H1 (cell line): ENCODE measurements at places on chromosomes 12 and 14. TPM values are rescaled to one million over a fixed set of nuclear protein-coding genes. Genes with fewer than 3 reads are reported as not detected.

WNK1 gene
- polyA plus RNA-seq = 65.6 and 88.2 TPM in 2 replicates

OR6C2 gene
- not detected in 2 replicates for polyA plus RNA-seq

POTEG gene
- not detected in 2 replicates for polyA plus RNA-seq

CLBA1 gene
- 1.6 and 2.3 TPM in 2 replicates for polyA plus RNA-seq

FSCB gene
- polyA plus RNA-seq = not detected in 2 replicates

SLC2A14 gene
- 10.1 and 11.1 TPM in 2 replicates for polyA plus RNA-seq

GPR135 gene
- polyA plus RNA-seq = 0.48 and 0.66 TPM in 2 replicates

ASB2 gene
- polyA plus RNA-seq = 2.1 and 3.2 TPM in 2 replicates

CMKLR1 gene
- polyA plus RNA-seq = 2.8 and 2.9 TPM in 2 replicates

CPSF6 gene
- 92.7 and 98.7 TPM in 2 replicates for polyA plus RNA-seq

C1QL4 gene
- polyA plus RNA-seq = 0.63 and 0.77 TPM in 2 replicates

NPFF gene
- not detected in 2 replicates for polyA plus RNA-seq

FZD10 gene
- 0.11 and 0.36 TPM in 2 replicates for polyA plus RNA-seq

POLE2 gene
- polyA plus RNA-seq = 24.5 and 41.7 TPM in 2 replicates

CCDC88C gene
- 10.3 and 19.5 TPM in 2 replicates for polyA plus RNA-seq

DNA sequence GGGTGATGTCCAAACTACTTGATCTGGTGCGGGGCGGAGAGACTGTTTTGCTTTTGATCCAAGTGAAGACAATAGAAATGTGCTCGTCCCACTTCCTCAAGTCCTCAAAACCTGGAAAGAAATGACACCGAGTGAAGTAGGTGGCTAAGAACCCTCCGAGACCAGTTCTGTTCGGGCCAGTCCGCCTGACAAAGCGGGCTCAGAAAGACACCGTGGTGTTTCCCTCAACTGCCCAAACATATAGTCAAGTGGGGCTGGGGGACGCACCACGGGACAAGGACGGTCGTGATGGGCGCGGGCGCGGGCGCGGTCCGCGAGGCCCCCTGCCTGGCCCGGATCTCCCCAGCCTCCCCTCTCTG lies 1.6 kb downstream of the PHLDA1 start:
- DNase-seq = no peak

GRCh38 chr12:30026621-30027234 lies 243.0 kb upstream of the TMTC1 start:
- DNase-seq = no peak

- DNase-seq = peak; percentile 62
Observed at GRCh38 chr12:113591480-113591974, 119.9 kb upstream of the LHX5 start.

DNA sequence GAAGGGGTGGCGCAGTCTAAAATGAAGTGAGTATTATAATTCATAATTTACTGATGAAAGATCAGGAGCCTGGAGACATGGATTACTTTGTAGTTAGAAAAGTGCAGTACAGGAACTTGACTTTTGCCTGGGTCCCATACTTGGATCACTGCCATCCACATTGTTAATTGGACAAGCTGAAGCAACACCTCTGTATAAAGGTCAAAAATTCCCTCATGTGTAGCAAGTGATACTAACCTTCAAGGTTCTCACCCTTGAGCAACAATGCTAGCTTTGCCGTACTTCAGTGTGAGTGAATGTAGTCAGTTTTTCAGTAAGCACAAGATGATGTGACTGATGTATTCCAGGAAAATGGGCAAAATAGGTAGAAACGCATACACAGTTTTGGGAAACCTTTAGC lies 44.6 kb upstream of the PLBD1 start:
- DNase-seq = no peak

DNA sequence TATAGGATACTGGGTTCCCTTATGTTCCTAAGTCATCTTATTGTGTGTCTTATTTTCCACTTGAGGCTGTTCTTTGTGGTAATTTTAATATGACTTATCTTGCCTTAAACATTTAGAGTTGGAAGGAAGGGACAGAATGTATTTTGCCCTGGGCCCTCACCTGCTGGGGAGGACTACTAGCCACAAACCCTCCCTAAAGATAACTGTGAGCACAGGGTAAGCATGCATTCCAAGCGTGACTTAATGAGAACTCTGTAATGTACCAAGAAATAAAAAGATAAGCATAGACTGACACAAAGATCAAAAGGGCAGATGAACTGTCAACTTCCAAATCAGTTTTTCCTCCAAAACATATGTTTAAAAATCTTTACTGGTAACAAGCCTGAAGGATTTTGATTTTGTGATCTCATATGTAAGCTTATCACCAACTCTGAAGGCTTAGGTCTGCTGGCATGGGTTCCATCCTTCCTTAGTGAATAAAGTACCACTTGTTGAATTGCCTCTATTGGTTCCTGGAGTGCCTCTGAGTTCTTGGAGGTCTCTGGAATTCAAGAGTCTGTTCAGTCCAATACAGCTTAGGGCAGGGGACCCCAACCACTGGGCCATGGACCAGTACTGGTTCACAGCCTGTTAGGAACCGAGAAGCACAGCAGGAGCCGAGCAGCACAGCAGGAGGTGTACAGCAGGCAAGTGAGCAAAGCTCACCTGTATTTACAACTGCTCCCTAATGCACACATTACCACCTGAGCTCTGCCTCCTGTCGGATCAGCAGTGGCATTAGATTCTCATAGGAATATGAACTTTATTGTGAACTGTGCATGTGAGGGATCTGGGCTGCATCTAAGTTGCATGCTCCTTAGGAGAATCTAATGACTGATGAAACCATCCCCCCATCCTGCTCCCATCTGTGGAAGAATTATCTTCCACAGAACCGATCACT lies 29.8 kb upstream of the NFYB start:
- DNase-seq = no peak

- DNase-seq = no peak
Observed at GRCh38 chr14:101556566-101557320, 4.6 kb upstream of the DIO3 start.

GRCh38 chr12:30048371-30048770 lies 264.6 kb upstream of the TMTC1 start:
- no peak for DNase-seq

DNA sequence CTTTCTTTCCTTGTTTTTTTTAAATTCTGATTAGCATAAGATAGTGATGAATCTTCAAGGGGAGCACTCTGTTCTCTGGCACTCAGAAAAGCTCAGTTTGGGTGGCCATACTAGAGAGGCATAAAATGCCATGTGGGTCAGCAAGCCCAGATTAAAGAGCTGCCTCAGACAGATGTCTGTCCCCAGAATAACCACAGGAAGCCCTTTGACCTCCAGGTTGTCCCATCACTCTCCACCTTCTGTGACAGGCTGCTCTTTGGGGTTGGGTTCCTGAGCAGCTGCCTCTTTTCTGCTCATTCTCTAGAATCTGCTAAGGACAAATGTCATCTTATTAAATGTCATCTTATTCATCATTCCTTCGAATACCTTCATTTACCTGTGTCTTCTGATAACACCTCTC lies 96.0 kb upstream of the PDZRN4 start:
- DNase-seq = no peak

- no peak for DNase-seq
Observed at GRCh38 chr12:16030744-16031143, 119.6 kb downstream of the DERA start.

DNA sequence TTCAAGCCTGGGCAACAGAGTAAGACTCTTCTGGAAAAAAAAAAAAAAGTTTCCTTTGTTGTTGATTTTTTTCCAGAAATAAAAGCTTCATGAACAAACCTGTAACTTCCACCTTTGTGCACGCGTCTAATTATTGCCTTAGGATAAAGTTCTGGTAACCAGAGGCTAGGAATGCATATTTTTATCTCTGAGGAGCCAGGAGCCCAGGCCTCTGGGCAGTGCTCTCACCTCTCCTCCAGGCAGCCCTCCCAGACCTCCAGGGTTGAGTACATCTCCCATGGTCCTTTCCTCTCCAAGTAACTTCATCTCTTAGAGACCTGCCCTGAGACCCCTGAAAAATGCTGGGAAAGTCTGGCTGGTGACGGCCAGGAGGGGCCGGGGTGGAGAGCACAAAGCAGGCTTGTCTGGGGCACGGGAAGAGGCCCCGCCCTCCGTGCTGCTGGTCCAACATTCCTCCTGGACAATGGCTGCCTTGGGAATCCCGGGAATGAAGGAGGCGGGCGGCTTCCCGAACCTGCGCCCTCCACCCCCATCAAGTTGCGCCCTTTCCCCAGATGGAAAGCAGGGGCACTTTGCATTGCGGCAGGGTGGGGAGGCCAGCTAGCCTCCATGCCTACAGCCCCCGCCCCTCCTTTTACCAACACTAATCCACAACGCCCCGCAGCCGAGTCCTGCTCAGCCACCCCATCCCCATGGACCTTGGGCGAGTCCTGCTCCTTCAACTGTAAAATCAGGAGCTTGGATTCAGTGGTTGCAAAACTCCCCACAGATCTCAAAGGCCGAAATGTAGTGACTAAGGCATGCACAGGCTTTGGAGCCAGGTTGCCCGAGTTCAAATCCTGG lies 7.3 kb upstream of the FIGNL2 start:
- DNase-seq = peak; percentile 84

DNA sequence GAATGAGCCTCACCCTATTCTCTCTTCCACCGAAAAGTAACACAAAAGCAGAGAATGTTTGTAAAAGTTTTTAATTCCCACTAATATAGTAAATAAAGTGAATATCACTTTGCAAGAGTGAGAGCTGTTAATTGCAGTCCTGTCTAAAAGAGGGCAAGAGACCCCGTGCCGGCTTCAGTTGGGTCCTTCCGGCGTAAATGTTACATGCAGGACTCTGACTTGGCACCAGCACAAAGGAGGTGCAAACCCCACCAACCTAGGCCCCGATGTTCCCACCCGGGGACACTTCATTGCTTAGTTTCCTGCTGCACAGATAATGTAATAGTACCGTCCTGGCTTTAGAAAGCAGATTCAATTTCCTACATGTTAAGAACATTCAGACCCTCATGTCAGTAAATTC lies 66.0 kb upstream of the DYNC1H1 start:
- no peak for DNase-seq

DNA sequence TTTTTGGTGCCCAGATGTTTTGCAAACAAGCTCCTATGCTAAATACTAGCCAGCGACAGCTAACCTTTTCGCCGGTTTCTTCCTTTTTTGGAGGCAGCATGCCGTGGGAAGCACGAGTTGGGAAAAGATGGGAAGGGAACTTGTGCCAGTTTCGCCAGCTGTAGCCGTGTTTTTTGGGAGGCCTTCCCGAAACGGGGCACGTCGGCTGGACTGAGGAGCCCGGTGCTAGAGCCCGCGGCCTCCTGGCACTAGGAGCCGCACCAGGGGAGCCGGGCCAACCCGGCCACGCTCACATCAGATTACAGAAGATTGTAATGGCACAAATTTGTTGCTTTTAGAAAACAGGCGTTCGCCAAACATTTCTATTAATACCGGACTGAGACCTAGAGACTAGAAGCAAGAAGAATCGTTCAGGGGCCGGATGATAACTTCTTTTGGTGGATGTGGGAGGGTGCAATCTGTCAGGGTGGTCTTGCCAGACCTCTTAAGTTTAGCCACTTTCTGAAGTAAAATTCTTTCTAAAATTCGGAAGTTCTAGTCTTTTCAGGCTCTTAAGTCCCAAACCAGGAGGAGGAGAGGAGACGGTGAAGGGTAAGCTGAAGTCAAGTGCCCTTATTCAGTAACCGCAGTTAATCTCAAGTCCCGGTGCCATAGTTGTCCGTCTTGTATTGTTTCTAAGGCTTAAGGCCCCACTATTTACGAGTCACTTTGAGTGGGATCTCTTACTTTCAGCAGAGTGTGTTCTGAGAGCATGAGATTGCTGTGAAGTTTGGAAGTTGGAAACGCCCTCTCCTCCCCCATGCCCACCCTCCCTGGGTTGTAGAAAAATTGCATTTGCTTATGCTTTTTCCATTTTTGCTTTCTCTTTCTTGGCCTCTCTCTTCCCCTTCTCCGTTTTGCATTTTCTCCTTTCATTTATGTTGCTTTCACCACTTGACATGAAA lies 1.3 kb downstream of the RASSF3 start:
- no peak for DNase-seq

GRCh38 chr14:57008534-57008933 lies 198.3 kb upstream of the OTX2 start:
- no peak for DNase-seq

GRCh38 chr14:69055999-69056788 lies 77.1 kb upstream of the ACTN1 start:
- DNase-seq = no peak

GRCh38 chr14:63761351-63762117 lies 33.7 kb upstream of the SGPP1 start:
- no peak for DNase-seq

- no peak for DNase-seq
Observed at GRCh38 chr14:94532447-94532846, 23.2 kb upstream of the SERPINA12 start.

GRCh38 chr12:74509886-74510285 lies 27.7 kb upstream of the ATXN7L3B start:
- DNase-seq = no peak

DNA sequence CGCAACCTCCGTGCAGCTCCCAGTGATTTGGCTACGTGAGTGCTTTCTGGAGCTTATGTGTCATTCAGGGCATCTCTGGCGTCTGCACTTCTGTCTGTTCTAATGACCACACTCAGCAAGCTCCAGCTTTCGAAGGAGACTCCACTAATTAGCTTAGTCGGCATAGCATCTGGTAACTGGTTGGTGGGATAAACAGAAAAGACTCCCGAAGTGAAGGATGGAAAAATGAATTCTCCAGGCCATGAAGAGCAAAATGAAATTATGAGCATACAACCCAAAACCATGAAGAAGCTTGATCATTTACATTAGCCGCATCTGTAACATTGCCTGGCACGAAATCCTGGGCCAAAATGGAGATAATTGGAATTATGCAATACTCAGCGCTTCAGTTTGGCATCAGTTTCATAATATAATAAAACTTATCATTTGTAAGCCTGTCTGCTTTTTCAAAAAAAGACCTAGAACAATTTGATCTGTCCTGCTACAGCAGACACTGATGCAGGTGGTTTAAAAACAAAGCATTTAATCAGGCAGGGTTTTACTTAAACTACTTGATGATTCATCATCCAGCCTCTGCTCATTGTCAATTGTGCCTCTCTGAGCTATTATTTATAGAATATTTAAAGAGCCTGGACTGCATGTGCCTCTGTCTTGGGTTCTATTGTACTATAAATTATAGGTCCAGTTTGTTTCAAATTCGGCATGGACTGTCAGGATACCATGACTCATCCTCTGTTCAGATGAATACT lies 87.4 kb downstream of the SYT1 start:
- DNase-seq = no peak

DNA sequence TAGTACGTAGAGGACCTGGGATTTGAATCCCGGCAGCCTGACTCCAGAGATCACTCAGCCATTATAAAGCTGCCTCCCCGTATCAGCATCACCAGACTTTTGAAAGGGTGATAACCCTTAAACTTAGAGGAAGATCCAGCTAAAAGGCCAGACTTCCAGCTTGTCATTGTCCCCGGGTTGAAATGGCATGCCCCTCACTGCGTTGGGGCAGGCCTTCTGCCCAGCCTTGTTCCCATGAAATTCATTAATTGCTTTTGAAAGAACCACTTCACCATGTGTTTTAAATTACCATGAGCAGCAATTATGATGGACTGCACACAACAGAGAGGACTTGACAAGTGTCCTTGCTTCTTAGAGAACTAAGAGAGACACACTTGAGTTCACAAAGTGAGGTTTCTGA lies 269.6 kb upstream of the CRY1 start:
- DNase-seq = no peak
